CD4-positive, alpha-beta T cell (primary cell): ENCODE measurements at places on chromosomes 11 and 22. TPM values are rescaled to one million over a fixed set of nuclear protein-coding genes. Genes with fewer than 3 reads are reported as not detected.

- peaks cover 7% of the 10 kb centered on the region for H3K36me3 ChIP-seq
- H3K27ac ChIP-seq = no peak overlapping the region
- DNase-seq = no peak
- H3K4me1 ChIP-seq = peaks cover 6% of the 10 kb centered on the region
- no peaks in the 10 kb centered on the region for H3K27me3 ChIP-seq
Measured at GRCh38 chr11:111733611-111734088, 32.5 kb downstream of the PPP2R1B start.

DNA sequence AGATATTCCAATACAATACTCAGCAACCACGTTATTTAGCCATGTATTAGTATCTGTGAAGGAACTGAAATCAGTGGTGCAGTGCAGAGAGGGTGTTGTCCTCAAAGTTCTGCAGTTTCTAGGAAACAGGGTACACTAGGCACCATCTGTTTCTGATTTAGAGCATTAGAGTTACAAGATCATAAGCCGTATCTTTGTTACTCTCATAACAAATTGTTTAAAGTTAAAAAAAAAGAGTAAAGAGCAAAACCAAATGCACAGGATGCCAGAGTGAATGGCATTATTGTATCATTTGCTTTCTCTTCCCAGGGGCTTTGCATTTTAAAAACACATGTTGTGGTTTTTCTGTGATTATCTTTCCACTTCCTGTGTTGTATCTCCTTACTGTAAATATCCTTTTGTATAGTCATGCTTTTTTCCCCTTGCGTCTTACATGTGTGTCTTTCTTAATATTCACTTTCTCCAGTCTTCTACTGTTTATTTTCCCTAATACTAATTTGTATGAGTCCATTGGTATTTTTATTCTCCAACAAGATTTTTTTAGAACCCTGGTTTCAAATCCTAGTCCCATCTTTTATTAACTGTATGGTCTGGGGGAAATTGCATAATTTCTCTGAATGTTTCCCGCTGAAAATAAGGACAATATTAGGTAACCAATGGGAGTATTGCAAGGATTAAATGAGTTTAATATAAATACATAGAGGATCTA lies 15.2 kb upstream of the NUP160 start:
- no peak for DNase-seq
- H3K4me1 ChIP-seq = peaks cover 33% of the 10 kb centered on the region
- H3K36me3 ChIP-seq = no peaks in the 10 kb centered on the region
- H3K27ac ChIP-seq = no peak overlapping the region
- no peak overlapping the region for H3K4me3 ChIP-seq

GRCh38 chr22:37298748-37299495 lies 16.6 kb downstream of the CYTH4 start:
- no peaks in the 10 kb centered on the region for H3K27me3 ChIP-seq
- H3K4me3 ChIP-seq = no peak overlapping the region
- peaks cover 90% of the 10 kb centered on the region for H3K36me3 ChIP-seq
- peaks cover 96% of the 10 kb centered on the region for H3K4me1 ChIP-seq
- DNase-seq = no peak

DNA sequence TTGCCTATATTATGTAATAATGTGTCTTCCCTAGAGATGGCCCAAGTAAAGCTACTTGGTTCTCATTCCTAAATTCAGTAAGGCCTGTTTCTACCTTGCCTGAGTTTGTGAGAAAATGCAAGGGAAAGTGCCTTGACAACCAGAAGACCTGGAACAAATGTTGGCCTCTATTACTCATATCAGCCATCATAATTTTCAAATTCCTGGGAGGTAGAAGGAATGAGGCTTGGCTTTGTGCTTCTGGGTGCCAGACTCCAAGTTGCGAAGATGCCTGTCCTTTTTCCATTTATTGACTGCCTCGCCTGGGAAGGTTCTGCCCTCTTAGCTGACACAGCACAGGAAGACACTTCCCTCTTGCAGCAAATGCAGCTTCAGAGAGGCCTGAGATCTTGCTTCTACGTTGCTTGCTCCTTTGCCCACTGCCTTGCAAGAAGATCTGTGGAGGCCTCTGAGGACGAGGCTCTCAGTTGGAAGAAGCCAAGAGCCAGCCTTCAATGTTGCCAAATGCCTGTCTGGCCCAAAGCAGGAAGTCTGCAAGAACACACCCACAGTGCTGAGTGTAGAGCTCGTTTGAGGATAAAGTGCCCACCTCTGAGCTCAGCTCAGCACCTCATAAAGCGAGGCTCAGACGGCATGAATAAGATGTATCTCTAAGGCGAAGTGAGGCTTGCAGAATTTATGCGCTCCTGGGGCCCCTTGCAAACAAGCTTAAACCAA lies 120.1 kb downstream of the GALNT18 start:
- H3K27me3 ChIP-seq = no peaks in the 10 kb centered on the region
- no peak overlapping the region for H3K4me3 ChIP-seq
- H3K36me3 ChIP-seq = no peaks in the 10 kb centered on the region
- no peak overlapping the region for H3K27ac ChIP-seq
- DNase-seq = no peak

MAJIN gene
- total RNA-seq = 0.50 TPM

SLC22A12 gene
- total RNA-seq = not detected

MRPL21 gene
- 47.5 TPM for total RNA-seq

TRIM48 gene
- not detected for total RNA-seq

GRCh38 chr11:113162592-113162962 lies 151.8 kb upstream of the TTC12 start:
- no peak overlapping the region for H3K27ac ChIP-seq
- H3K27me3 ChIP-seq = no peaks in the 10 kb centered on the region
- DNase-seq = no peak
- no peaks in the 10 kb centered on the region for H3K36me3 ChIP-seq

GRCh38 chr11:25576320-25576719 lies 755.6 kb upstream of the ANO3 start:
- DNase-seq = no peak
- no peak overlapping the region for H3K27ac ChIP-seq
- no peak overlapping the region for H3K4me3 ChIP-seq
- H3K36me3 ChIP-seq = no peaks in the 10 kb centered on the region
- no peaks in the 10 kb centered on the region for H3K27me3 ChIP-seq
- H3K4me1 ChIP-seq = no peaks in the 10 kb centered on the region

- peak overlapping the region; percentile 44 for H3K27ac ChIP-seq
- peak; percentile 19 for DNase-seq
- H3K27me3 ChIP-seq = no peaks in the 10 kb centered on the region
- peak overlapping the region; percentile 87 for H3K4me3 ChIP-seq
- H3K4me1 ChIP-seq = peaks cover 32% of the 10 kb centered on the region
Measured at GRCh38 chr22:46150655-46151477, 540 bp downstream of the PPARA start.

OR51I1 gene
- total RNA-seq = not detected

DNA sequence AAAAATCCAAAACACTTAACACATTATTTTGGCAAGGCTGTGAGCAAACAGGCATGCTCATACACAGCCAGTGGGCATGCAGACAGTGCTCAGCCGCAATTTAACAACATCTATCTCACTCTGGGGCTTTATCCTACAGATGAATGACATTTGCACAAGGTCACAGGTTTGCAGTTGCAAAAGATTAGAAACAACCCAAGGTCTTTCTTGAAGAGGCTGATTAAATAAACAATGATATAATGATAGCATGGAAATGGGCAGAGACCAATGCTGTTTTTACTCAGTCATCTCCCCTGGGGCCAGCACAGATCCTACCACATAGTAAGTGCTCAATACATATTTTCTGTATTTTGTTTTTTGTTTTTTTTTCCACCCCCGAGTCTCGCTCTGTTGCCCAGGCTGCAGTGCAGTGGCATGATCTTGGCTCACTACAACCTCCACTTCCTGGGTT lies 9.4 kb downstream of the A4GALT start:
- H3K27me3 ChIP-seq = peaks cover 4% of the 10 kb centered on the region
- no peaks in the 10 kb centered on the region for H3K4me1 ChIP-seq
- no peak for DNase-seq
- H3K36me3 ChIP-seq = no peaks in the 10 kb centered on the region
- H3K4me3 ChIP-seq = no peak overlapping the region

DNA sequence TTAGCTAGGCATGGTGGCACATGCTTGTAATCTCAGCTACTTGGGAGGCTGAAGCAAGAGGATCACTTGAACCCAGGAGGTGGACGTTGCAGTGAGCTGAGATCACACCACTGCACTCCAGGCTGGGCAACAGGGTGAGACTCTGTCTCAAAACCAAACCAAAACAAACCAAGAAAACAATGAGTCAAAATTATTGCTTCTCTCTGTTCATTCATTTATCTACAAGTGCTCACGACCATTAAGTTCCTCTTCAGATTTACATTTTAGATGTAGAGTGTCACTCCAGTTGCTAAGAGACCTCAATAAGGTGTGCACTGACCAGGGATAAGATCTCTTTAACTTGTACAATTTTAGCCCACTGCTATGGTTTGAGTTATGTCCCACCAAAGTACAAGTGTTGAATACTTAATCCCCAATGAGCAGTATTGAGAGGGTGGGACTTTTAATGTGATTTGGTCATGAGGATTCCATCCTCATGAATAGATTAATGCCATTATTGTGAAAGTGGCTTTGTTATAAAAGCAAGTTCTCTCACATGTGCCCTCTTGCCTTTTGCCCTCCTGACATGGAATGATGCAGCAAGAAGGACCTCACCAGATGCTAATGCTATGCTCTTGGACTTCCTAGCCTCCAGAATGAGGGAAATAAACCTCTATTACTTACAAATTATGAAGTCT lies 7.8 kb downstream of the HNRNPUL2 start:
- peaks cover 28% of the 10 kb centered on the region for H3K4me1 ChIP-seq
- no peak overlapping the region for H3K4me3 ChIP-seq
- peaks cover 99% of the 10 kb centered on the region for H3K36me3 ChIP-seq
- H3K27me3 ChIP-seq = no peaks in the 10 kb centered on the region

DNA sequence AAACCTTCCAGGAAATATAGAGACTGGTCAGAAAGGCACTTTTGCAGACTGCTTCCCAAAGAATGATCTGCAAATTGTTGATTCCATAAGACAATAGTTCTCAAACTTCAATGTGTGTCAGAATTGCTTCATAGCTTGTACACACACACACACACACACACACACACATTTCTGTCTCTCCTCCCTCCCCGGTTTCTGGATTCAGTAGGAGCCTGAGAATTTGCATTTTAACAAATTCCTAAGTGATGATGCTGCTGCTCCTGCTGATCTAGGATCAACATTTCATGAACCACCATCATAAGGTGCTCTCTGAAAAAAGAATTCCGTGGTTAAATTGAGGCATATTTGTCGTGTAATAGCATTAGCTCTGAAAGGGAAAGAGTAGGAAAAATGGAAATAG lies 35.3 kb upstream of the FZD4 start:
- H3K36me3 ChIP-seq = no peaks in the 10 kb centered on the region
- no peak overlapping the region for H3K4me3 ChIP-seq
- no peaks in the 10 kb centered on the region for H3K4me1 ChIP-seq

DNA sequence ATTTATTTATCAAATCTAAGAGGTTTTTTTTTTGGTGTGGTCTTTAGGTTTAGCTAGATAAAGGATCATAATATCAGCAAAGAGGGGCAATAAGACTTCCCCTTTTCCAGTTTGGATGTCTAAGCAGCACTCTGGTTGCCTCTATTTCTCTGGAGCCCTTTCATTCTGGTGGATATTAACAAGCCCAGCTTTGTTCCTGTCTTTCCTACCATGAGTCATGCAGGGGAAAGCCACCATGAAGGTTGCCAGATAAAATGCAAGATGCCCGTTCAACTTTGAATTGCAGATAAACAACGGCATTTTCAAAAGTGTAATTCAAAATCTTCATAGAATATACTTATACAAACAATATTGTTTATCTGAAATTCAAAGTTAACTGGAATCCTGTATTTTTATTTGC lies 143.6 kb downstream of the ADAMTS15 start:
- no peak overlapping the region for H3K4me3 ChIP-seq
- H3K36me3 ChIP-seq = no peaks in the 10 kb centered on the region
- no peak overlapping the region for H3K27ac ChIP-seq
- H3K27me3 ChIP-seq = no peaks in the 10 kb centered on the region
- no peak for DNase-seq
- no peaks in the 10 kb centered on the region for H3K4me1 ChIP-seq

DNA sequence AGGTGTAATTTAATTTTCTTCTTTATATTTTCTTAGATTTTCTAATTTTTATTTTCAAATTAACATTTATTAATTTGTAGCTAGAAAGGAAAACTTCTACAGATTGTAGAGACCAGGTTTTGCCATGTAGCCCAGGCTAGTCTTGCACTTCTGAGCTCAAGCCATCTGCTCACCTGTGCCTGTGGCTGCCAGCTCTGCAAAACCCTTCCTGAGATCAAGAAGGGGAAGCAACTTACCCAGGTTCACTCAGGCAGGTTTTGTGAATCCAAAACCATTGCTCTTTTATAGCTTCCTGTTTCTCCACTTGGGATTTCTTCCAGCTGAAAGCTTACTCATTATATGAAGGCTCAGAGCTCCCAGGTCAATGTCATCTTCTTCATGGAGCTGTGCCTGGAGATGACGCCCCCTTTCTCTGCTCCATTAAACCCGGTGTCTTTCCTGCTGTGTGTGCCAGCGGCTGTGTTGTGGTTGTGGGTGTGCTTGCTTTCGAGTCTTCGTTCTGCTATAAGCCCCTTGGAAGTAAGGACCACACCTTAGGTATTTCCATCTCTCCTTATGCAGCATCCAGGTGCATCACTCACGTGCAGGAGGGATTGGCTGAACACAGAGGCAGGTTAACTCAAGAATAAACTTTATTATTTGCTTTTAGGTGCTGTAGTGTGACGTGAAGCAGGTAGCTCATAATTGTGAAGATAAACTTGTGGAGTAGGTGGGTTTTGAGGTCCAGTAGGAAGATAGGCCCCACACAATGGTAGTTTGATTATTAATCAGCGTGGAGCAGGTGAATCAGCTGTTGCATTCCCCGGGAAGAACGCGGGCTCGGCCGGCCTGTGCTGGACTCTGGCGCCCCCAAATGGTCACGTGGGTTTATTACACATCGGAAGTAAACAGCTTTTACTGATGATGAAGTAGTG lies 42.2 kb upstream of the INCENP start:
- DNase-seq = peak; percentile 79
- H3K27ac ChIP-seq = no peak overlapping the region
- H3K27me3 ChIP-seq = no peaks in the 10 kb centered on the region
- H3K4me3 ChIP-seq = no peak overlapping the region
- no peaks in the 10 kb centered on the region for H3K36me3 ChIP-seq

- no peaks in the 10 kb centered on the region for H3K4me1 ChIP-seq
- no peak overlapping the region for H3K4me3 ChIP-seq
Measured at GRCh38 chr22:29226351-29226981, 20.8 kb downstream of the EMID1 start.

DNA sequence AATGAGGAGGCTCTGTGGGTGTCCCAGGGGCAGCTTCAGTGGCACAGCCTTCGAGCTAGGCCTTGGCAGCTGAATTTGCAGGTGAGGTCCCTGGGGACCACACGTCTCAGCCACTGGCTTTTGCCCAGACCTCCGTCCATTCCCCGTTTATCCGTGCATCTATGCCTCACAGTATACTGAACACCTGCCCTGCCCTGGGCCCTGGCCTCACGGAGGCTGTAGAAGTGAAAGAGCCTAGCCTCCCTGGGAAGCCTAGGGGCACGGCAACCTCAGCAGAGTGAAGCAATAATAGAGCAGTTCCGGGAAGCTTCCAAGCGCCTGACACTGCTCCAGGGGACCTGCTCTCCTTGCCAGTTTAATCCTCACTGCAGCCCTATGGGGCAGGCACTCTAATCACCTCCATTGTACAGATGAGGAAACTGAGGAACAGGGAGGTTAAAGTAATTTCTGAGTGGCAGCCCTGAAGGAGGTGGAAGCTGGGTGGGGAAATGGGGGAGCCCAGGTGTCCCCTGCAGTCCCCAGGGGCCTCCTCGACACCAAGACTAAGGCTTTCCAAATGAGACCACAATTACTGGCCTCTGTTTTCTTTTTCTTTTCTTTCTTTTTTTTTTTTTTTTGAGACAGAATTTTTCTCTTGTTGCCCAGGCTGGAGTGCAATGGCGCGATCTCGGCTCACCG lies 2.7 kb upstream of the NFAM1 start:
- DNase-seq = no peak
- no peaks in the 10 kb centered on the region for H3K36me3 ChIP-seq
- H3K27ac ChIP-seq = no peak overlapping the region
- no peak overlapping the region for H3K4me3 ChIP-seq
- H3K4me1 ChIP-seq = peaks cover 11% of the 10 kb centered on the region

RNF141 gene
- total RNA-seq = 19.0 TPM

APOBEC3H gene
- total RNA-seq = 0.85 TPM

TMEM191C gene
- total RNA-seq = 4.3 TPM

TMEM45B gene
- 1.7 TPM for total RNA-seq
